ENCODE measurements at places on chromosomes 1 and 21. TPM values are rescaled to one million over a fixed set of nuclear protein-coding genes. Genes with fewer than 3 reads are reported as not detected.
A peak's percentile ranks its signal among the peaks of the same experiment; 100 is the strongest.

- H3K4me3 ChIP-seq, result no peak overlapping the region
- no peaks in the 10 kb centered on the region for H3K36me3 ChIP-seq
- no peaks in the 10 kb centered on the region for H3K27me3 ChIP-seq
- no peak for DNase-seq
- no peak overlapping the region for H3K27ac ChIP-seq
- no peaks in the 10 kb centered on the region for H3K4me1 ChIP-seq
Measured at GRCh38 chr21:16519036-16519435, 789.3 kb downstream of the USP25 start.

- no peak overlapping the region for H3K4me3 ChIP-seq
- no peaks in the 10 kb centered on the region for H3K4me1 ChIP-seq
- H3K36me3 ChIP-seq, result no peaks in the 10 kb centered on the region
- no peak overlapping the region for H3K27ac ChIP-seq
- DNase-seq, result peak; percentile 19
Measured at GRCh38 chr1:185656663-185657062, 77.5 kb upstream of the HMCN1 start.

EPHB2 gene
- total RNA-seq, result 80.2 TPM

GRCh38 chr1:56803561-56804156 lies 15.5 kb downstream of the FYB2 start:
- no peaks in the 10 kb centered on the region for H3K27me3 ChIP-seq
- H3K36me3 ChIP-seq, result no peaks in the 10 kb centered on the region
- H3K27ac ChIP-seq, result no peak overlapping the region
- H3K4me1 ChIP-seq, result peaks cover 12% of the 10 kb centered on the region
- H3K4me3 ChIP-seq, result no peak overlapping the region

DNA sequence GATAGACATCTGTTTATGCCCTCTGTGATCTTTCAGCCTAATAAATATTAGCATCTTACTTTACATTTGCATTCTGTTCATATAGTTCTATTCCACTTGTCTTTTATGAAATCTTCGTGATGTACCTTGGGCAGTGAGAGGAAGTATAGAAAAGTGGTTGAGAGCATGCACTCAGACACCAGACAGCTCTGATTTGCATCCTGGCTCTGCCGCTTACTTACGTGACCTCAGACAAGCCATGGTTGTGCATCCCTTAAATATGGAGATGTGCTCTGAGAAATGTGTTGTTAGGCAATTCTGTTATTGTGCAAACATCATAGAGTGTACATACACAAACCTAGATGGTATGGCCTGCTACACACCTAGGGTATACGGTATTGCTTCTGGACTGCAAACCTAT lies 22.9 kb downstream of the OVGP1 start:
- no peaks in the 10 kb centered on the region for H3K27me3 ChIP-seq
- no peaks in the 10 kb centered on the region for H3K36me3 ChIP-seq
- no peak overlapping the region for H3K4me3 ChIP-seq
- peaks cover 4% of the 10 kb centered on the region for H3K4me1 ChIP-seq

GRCh38 chr21:25350056-25350455 lies 257.2 kb downstream of the MRPL39 start:
- no peak overlapping the region for H3K27ac ChIP-seq
- H3K27me3 ChIP-seq, result no peaks in the 10 kb centered on the region
- no peaks in the 10 kb centered on the region for H3K4me1 ChIP-seq
- no peak overlapping the region for H3K4me3 ChIP-seq

DNA sequence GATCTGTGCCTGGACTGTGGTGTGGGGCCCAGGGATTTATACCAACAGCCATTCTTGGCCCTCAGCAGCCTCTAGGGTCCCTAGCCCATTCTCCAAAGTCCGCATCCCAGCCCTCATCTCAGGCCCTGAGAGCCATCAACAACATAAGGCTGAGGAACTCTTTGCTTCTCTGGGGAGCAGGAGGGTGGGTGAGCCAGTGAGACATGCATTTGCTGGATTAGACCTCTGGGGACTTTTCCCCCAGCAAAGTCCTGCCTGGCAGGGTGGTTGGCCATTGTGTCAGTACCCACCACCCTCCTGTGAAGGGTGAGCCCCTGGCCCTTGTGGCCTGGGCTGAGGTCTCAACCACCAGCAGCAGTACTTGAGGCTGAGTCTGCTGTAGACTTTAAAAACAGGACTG lies 24.2 kb upstream of the FAM20B start:
- no peaks in the 10 kb centered on the region for H3K36me3 ChIP-seq
- no peak overlapping the region for H3K27ac ChIP-seq
- H3K4me3 ChIP-seq, result no peak overlapping the region

All from neural progenitor cell (in vitro differentiated cells).